Iris pigment epithelial cell (primary cell): ENCODE measurements at places on chromosomes 6 and 20.
A peak's percentile ranks its signal among the peaks of the same experiment; 100 is the strongest.

DNA sequence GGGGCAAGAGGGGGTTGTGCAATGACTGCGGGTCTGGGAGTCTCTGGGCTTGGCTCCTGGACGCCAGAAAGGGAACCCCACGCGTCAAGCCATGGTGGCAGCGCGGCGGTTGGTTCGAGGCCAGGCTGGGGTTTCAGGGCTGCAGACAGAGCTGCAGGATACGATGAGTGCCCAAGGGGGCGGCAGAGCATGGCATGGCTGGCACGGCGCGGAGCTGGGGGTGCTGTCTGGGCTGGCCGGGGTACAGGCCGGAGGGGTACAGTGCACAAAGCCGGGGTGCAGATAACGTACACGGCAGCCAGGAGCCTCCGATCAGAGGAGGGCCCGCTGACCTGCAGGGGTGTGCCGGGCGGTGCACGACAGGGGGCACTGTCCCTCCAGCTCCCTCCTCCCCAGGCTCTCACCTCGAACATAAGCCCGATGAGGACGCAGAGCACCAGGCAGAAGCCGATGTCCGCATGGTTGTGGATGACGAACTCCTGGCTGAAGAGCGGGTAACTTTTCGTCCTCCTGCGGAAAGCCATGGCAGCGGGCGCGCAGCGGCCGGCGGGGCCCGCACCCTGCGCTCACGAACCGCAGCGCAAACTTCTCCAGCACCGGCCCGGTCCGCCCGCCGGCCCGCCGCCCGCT lies 353 bp downstream of the TRAM2 start:
- peak; percentile 88 for DNase-seq

- DNase-seq, result peak; percentile 36
Measured at GRCh38 chr20:9838378-9839295, at the start of gene PAK5. TSS of gene PAK5 (minus strand) at chr20:9839076. CDS start at chr20:9644328, 194,748 bp downstream.

GRCh38 chr6:28789553-28790083 lies 134.2 kb downstream of the TRIM27 start:
- peak; percentile 68 for DNase-seq

GRCh38 chr20:36672991-36673390 lies 27.0 kb upstream of the SLA2 start:
- DNase-seq, result peak; percentile 44

GRCh38 chr20:57616143-57616951 lies 3.9 kb downstream of the ZBP1 start:
- no peak for DNase-seq

GRCh38 chr6:168232989-168233874 lies 86.3 kb downstream of the DACT2 start:
- DNase-seq, result no peak
